CD4-positive, alpha-beta T cell treated with Interferon gamma for 1 hour (primary cell): ENCODE measurements at places on chromosomes 16 and 17.

- DNase-seq: peak; percentile 93
Observed at GRCh38 chr17:3911271-3912053, 4.8 kb downstream of the P2RX1 start.

DNA sequence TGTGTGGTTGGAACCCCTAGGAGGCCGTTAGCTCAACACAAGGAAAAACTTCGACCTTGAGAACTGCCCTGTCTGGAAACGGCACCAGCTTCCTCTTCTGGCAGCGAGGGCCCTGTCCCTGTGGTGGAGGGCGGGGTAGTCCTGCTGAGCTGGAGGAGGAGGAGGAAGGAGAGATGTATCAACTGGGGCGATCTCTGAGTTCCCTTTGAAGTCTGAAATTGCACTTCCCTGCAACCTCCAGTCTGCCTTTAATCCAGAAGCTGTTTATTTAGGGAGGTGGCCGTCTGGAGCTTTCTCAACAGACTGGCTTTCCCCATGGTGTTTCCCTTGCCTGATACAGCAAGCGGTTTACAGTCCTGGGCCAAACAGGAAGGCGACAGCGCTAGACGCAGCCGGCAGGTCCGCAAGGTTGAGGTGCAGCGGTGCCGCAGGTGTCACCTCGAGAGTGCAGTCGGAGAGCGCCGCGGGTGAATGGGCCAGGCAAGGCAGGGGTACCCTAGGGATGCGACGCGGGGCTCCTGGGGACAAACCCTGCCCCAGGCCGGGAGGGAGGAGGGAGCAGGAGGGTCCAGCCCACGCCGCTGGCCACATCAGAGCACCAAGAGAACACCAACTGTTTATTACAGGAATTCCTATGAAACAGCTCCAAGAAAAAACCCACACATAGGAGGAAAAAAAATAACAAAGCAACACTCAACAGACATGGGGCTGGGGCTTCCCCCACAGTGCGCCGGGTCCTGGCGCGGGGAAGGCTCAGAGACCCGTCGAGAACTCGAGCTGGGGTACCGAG is 11.4 kb upstream of the MRPS23 start:
- DNase-seq: peak; percentile 59

- no peak for DNase-seq
Observed at GRCh38 chr17:49117587-49118230, 14.9 kb upstream of the B4GALNT2 start.

DNA sequence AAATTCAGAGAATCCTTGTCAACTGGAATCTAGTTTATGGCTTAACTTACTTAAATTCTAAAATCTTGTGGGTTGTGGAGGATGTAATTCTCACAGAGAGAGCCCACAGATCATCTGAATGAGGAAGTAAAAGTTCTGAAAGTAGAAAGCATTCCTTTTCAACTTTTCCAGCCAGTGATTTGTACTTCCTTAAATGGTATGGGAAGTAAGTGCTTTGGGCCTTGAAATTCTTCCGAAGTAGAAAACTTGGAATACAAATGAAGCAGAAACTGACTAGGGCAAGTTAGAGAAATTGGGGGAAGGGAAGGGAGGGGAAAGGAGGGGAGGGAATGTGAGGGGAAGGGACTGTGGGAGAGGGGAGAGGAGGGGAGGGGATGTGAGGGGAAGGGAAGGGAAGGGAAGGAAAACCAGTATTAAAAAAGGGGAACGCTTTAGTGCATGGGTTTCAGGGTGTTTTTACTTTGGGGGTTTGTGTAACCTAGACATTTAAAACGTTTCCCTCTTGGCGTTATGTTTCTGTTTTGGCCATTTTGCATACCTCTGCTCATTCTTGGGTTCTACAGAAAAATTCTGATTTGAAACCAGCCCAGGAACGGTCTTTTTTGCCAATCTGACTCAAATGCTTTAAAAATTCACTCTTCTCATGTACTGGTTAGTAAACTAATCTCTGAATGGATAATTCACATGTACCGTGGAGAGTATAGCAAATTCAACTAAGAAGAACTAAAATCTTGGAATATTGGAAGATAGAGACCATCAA is 15.5 kb upstream of the SNTB2 start:
- no peak for DNase-seq

DNA sequence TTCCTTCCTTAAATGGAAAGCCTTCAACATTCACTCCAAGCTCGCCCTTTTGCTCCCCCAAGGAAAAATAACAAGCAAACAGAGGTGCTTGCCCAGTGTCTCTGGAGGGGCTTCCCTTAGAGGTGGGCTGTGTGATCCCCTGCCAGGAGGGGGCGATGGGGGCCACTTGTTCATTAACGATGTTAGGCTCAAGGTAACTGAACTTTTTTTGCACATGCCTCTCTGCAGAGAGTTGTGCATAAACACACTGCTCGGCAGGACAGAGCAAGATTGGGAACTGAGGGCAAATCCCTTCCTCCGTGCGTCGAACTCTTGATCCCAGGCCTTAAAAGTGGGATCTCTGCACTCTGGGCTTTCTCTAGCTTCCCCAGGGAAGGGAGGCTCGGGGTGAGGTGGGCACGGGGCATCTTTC is 15.5 kb upstream of the NAGLU start:
- no peak for DNase-seq

- no peak for DNase-seq
Observed at GRCh38 chr17:57391076-57391825, 134.9 kb downstream of the MSI2 start.

DNA sequence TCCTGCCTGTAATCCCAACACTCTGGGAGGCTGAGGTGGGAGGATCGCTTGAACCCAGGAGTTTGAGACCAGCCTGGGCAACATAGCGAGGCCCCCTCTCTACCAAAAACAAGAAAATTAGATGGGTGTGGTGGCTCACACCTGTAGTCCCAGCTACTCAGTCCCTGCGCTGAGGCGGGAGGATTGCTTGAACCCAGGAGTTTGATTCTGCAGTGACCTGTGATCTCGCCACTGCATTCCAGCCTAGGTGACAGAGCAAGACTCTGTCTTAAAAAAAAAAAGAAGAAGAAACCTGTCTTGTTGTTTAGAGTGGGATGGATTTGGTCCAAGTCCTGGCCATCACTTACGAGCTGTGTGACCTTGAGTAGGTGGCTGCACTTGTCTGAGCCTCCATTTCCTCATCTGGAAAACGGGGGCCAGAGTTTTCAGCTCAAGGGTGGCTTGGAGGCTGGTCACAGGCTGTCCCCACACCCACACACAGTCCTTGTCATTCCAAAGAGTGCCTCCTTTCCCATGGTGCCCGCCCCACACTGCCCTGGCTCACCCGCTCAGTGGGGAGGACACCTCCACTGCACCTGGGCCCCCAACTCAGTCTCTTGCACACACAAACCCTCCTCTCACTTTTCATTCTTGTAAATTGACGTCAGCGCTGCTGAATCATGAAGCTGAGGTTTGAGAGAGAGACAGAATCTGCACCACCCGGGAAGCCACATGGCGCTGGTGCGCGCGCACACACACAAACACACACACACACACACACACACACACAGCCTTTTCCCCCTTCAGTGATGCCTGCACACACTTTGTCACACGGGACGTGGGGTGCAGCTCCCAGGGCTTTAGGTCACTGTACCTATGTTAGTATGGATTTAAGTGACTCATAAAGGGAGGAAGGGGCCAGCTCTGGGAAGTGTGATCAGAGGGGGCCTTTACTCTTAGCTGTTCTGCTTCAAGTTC is 4.2 kb downstream of the SOCS1 start:
- peak; percentile 77 for DNase-seq

GRCh38 chr16:17224350-17224749 is 246.4 kb downstream of the XYLT1 start:
- DNase-seq: no peak

GRCh38 chr16:73056448-73056847 is 8.5 kb upstream of the ZFHX3 start:
- no peak for DNase-seq

- no peak for DNase-seq
Observed at GRCh38 chr17:73856556-73856955, 212.3 kb upstream of the SDK2 start.

GRCh38 chr16:66858740-66859396 is 14.7 kb downstream of the CA7 start:
- DNase-seq: no peak

GRCh38 chr17:16552637-16553045 is 16.4 kb downstream of the ZNF287 start:
- no peak for DNase-seq

DNA sequence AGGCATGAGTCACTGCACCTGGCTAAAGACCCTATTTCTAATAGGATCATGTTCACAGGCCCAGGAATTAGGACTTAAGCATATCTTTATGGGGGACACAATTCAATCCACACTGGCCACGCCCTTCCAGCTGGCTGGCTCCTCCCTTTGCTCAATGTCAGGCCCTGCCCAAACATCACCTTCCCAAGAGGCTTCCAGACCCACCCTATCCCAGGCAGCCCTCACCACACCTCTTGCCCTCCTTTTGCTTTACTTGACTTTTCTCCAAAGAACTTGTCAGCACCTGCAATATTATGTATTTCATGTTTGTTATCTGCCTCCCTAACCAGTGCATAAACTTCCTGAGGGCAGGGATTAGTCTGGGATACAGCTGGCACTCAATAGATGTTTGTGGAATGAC is 109.6 kb upstream of the CDH5 start:
- no peak for DNase-seq

DNA sequence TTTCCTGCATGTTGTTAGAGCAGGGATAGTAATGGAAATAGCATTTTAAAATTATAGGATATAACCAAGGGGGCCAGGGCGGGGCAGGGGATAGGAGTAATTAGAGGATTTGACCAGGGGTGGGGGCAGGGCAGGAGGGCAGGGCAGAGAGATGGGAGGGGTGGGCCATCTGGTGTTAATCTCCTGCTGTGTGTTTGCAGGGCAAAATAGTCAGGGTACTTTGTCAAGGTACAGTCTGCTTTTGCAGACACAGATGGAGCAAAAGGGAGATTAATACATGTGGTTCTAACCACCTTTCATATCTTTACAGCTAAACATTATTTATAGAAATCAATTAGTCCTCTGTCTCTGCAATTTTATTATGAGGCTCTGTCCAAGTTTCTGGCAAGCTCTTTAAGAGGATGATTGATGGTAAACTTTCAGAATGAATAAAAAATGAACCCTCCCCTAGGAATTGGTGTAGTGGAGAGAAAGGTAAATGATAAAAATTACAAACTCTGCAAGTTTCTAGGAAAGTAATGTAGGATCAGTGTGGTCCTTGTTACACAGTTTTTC is 6.6 kb downstream of the ANKFN1 start:
- no peak for DNase-seq

GRCh38 chr17:2697611-2698162 is 13.9 kb downstream of the CLUH start:
- no peak for DNase-seq

DNA sequence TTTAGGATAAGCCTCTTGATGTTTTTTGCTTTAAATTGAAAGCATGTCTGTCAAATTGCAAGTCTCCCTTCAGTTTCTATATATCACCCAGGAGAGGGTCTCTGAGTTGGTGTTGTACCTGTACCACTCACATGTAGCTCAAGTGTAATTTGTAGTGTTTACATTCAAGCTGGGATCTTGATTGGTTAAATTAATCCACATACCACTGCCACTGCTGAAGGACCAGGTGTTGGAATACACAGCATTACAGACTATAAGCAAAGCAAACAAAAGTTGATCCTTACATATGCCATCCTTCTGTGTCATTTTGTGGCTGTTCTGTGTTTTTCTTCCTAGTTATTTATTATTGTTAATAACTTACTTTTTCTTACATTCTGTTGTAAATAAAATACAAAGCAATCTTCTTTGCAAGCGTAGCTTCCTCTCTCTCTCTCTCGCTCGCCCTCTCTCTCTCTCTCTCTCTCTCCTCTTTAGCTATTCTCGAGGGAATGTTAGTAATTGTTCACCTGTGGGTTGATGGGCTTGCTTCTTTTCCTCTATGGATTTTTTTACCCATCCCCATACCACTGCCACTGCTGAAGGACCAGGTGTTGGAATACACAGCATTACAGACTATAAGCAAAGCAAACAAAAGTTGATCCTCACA is 20.8 kb upstream of the NOL11 start:
- DNase-seq: no peak

DNA sequence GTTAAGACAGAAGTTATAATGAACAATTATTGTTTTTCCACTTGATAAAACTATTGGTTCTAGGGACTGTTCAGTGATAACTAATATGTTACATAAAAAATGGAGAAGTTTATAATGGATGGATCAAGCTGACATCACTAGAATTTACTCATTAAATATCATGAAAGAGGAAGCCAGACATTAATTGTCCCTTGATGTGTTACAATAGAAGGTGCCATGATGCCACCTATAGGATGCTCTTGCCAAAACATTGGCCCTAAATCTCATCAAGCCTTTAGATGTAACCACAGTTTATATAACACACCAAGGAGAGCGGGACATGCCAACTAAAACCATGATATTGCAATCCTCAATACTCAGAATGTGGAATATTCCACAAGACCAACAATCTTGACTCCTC is 147.9 kb upstream of the MON1B start:
- DNase-seq: no peak

DNA sequence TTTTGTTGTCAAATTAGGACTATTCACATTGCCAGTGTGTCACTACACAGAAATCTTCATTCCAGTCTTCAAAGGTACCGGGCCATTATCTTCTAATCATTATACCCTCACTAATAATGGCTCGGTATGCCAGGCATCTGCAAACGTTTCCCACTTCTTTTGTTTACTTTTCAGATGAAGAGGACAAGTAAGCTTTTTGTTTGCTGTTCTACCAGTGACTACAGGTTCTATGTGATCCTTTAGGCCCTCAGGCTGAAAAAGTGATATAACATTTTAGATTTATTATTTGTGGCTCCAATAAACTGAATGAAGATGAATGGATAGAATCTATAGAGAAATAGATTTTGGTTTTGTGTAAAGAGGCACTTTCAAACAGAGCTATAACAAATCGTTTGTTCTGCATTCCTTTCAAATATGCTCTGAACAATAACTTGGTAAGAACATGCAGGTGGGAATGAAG is 403 bp upstream of the KRTAP3-1 start:
- DNase-seq: no peak

DNA sequence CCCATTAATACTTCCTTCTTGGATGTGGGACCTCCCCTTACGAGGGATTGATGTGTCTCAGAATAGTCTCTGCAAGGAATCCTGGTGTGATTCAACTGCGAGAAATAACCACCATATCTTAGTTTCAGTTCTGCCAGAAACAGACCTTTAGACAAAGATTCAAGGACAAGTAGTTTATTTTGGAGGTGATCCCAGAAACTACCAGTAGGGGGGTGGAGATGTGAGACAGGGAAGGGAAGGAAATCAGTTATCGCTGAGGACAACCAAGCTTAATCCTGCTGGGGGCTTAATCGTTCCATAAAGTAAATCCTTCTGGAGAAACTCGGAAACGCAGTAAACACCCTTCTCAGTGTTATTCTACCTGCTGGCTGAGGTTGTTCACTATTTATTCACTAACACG is 5.0 kb upstream of the SDR42E1 start:
- no peak for DNase-seq

DNA sequence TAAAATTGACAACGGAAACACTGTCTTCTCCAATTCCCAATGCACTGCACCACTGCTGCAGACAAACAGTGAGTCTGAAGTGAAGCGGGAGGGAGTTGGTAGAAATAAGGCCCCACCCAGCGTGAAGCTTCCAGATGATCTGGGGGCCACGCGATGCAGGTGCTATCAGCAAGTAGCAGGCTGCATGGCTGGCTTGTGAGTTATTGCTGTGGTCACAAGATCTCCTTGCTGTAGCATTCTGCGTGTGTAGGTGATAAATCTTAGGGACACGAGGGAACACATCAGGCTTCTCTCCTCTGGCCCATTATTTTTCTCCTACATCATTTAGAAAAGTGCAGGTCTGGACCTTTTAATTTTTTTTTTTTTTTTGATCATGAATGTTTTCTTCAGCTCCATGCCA is 407.6 kb downstream of the TMEM114 start:
- no peak for DNase-seq
